ENCODE measurements at places on chromosomes 7 and 10.
A peak's percentile ranks its signal among the peaks of the same experiment; 100 is the strongest.

DNA sequence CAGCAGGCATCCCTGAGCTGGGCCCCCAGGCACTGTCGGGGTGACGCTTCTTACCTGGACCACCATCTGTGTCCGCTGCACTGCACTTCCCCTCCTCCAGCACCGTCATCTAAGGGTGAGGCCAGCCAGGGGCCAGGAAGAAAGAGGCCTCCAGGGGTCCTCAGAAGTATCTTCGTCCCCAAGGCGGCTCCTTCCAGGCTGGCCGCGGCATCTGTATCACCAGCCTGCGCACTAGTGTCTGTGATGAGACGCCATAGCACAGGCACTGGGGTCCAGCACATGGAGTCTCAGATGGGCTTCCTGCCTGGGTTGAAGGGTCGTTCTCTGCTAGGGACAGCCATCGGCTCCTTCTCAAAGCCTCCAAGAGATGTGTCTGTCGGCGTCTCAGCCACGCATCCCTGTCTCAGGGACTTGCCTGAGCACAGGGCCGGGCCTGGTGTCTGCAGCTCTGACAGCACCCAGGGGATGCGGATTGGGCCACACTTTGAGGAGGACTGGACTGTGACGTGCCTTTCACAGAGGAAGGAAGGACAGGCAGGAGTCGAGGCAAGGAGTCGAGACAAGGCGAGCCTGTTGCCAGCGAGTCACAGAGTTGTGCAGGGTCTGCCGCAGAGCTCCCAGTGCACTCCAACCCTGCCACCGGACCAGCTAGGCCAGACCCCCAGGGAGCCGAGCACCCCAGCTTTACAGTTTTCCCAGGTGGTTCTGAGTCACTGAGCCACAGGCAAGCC lies 101.5 kb upstream of the DIP2C start:
- DNase-seq: no peak

DNA sequence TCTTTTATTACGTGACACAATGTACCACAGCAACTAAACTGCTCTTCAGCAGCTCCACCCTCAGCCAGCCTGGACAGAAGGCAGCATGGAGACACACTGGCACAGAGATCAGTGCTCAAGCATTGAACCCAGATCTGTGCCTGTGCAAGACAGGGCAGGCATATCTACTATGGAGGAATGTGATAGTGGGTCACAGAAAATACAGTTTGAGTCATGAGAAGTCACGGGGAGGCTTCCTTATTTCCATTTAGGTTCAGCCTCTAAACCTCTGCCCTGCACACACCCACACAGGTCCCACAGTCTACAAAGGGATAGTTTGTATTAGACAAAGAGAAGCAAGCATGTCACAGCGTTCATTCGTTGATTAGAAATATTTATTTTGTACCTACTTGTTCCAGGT lies 187.4 kb upstream of the AGR3 start:
- no peak for DNase-seq

- no peak for DNase-seq
Measured at GRCh38 chr7:116431787-116432526, 67.6 kb upstream of the CAV2 start.

GRCh38 chr10:119786117-119786769 lies 60.4 kb downstream of the INPP5F start:
- DNase-seq: no peak

- DNase-seq: no peak
Measured at GRCh38 chr10:17062955-17063484, 66.6 kb downstream of the CUBN start.

- DNase-seq: no peak
Measured at GRCh38 chr7:2830609-2831376, 13.3 kb downstream of the GNA12 start.

DNA sequence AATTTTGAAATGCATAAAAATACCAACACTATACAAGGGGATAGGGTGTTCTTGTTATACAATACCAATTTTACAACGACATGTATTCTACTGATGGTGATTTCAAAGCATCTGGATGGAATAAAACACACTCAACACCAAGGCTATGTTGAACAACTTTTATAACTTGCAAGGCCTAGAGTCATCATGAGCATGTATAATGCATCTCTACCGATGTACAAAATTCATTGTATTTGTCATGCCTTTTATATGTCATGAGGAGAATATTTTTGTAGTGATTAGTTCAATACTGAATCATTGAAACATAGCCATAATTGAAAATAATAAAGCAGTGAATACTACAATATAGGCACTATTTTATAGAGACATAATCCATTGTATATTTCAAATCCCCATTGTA lies 160.2 kb downstream of the ETV1 start:
- DNase-seq: no peak

DNA sequence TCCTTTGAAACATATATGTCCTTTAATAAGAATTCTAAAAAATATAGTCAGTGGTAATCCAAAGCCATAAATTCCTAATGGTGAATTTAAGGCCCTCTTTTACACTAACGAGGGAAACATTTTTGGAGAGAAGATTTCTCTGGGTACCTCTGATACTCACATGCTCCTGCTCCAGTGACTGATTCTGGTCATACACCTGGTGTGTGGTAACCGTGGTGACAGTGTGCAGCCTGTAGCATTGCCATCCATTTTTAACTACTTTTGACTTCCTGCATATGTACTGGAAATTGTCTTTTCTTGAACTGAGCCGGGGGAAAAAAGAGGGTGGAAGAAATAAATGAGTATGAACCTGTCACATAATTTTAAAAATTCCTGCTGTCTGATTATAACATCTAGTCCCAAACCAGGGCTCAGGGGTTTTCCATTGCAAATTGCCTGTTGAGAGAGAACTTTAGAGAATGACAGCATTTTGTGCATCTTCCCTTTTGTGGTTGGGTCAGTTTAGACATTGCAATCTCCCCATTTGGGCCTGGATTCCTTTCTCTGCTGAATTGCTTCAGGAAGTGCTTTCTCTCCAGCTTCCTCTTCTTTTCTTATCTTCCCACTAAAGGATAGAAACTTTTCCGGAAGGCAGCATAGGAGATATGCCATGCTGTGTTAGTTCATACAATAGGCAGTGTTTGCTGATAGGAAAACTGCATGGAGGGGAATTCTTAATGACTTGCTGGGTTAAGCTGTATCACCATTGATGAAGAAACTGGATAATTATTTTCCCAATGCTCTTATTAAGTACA lies 125.5 kb downstream of the GRM3 start:
- DNase-seq: no peak

- no peak for DNase-seq
Measured at GRCh38 chr7:2474224-2474623, 2.0 kb downstream of the GRIFIN start.

GRCh38 chr10:103917302-103918052 lies 507 bp downstream of the STN1 start:
- peak; percentile 9 for DNase-seq

- DNase-seq: peak; percentile 7
Measured at GRCh38 chr10:79487296-79488194, 24.8 kb upstream of the EIF5AL1 start.
